ENCODE measurements at places on chromosomes 3 and 15.

- no peak for DNase-seq
Measured at GRCh38 chr15:56719774-56720555, 13.3 kb downstream of the ZNF280D start.

DNA sequence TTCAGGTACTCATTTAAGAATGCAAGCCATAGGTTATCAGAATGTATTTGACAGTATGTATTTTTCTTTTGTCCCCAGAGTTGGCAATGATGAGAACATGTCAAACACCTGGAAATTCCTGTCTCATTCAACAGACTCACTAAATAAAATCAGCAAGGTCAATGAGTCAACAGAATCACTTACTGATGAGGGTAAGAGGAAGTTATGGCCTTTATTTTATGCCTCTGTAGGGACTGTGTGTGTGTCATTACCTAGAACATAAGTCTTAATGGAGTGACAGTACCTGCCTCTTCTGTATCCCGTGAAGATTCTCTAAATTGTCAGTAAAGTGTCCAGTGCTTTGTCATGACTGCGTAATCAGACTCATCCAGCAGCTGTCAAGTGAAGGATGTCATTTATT is 77.5 kb downstream of the KLHL25 start:
- no peak for DNase-seq

DNA sequence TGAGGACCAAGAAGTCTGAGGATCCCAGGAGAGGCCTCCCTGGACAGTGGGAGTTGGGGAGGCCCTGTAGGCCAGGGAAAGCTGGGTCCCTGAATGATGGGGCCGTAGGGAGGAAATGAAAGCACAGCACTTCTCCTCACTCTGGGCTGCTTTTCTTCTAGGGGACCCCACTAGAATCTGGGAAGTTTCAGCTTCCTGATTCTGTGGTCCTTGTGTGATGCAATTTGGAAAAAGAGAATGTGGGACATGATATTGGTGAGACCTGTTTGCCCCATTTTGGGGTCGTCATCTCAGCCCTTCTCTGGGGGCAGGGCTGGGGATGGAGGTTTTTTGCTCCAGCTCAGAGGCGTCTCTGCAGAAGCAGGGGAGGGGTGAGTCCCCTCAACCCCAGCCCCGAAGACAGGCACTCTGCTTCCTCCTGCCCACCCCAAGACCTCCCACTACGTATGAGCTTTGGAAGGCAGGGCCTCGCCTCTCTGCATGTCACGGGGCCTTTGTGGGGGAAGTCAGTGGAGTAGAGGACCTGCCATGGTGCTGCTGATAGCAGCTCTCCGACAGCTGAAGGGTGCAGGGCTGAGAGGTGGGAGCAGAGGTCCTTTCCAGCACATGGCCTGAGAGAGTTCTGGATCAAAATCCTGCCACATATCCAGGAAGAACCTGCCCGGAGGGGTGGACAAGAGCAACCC is 1.5 kb upstream of the SNX22 start:
- DNase-seq = no peak

DNA sequence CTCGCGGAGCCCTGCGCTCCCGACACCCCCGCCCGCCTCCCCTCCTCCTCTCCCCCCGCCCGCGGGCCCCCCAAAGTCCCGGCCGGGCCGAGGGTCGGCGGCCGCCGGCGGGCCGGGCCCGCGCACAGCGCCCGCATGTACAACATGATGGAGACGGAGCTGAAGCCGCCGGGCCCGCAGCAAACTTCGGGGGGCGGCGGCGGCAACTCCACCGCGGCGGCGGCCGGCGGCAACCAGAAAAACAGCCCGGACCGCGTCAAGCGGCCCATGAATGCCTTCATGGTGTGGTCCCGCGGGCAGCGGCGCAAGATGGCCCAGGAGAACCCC is 464 bp downstream of the SOX2 start:
- no peak for DNase-seq

- no peak for DNase-seq
Measured at GRCh38 chr15:101169495-101170071, 82.3 kb downstream of the CHSY1 start.

GRCh38 chr15:75230016-75230343 is 28.2 kb upstream of the GOLGA6C start:
- no peak for DNase-seq

Data from stimulated activated CD4-positive, alpha-beta T cell treated with anti-CD3 and anti-CD28 coated beads, TNF-alpha, amount 100 ng/mL, for 4 hours (primary cell).